ENCODE measurements at places on chromosomes 7 and 10.

- DNase-seq: no peak
Measured at GRCh38 chr7:2980401-2981102, 63.1 kb downstream of the CARD11 start.

DNA sequence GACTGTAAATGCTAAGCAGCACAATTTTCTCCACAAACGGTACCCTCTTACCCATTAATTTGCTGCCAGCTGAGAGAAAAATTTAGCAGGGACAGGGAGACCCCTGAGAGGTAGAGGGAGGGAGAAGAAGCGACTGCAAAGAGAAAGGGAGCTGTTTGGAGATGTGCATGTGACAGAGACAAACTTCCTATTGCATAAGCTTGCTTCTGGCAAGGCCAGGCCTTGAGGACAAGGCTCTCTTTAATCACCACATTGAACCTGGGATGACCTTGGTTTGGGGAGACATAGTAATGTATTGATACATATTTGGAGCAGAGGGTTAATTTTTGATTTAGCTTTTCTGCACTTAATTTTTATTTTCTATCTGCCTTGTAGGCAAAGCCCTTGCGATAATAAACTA, 31.1 kb upstream of the HIBADH start:
- no peak for DNase-seq

DNA sequence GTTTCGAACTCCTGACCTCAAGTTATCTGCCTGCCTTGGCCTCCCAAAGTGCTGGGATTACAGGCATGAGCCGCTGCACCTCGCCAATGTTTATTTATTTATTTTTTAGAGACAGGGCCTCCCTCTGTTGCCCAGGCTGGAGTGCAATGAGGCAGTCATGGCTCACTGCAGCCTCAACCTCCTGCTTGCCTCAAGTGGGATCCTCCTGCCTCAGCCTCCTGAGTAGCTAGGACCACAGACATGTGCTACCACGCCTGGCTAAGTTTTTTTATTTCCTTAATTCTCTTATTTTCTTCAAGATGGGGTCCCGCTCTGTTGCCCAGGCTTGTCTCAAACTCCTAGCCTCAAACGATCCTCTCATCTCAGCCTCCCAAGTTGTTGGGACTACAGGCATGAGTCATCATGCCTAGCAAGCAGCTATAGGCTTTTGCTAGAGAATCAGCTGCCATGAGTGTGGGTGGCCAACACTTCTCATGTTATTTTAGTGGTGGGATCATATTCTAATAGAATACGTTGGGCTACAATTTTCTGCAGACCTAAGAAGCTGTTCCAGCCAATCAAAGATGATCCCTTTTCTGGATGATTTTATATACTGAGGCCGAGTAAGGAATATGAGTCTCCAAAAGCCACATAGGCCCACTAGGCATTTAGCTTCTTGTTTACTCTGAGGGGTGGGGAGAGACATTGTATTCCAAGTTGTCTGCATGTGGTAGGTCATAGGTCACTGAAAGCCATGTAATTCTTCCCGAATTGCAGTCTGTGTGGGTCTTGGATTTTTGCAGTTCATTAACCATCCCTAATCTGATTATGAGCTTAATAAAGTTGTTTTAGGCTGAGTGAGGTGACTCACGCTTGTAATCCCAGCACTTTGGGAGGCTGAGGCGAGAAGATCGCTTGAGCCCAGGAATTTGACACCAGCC, 7.6 kb upstream of the TMEM248 start:
- DNase-seq: no peak

DNA sequence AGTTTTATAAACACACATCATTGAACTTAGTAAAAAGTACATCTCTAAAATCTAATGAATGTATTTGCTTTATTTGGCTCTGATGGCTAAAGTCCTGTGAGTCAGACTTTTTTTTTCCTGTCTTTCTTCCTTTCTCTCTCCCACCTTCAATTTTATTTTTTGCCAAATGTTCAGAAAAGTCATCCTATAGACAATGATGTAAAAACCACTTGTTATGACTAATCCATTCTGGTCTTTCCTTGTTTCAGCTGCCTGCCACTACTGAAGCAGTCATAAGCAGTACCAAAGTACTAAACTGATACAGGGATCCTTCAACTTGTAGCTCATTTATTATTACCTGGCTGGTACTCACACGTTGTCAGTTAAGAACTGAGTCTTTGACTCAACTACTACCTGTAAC, 23.9 kb downstream of the HECTD2 start:
- no peak for DNase-seq

GRCh38 chr10:76071653-76072365, 640.4 kb downstream of the LRMDA start:
- no peak for DNase-seq

GRCh38 chr7:16421333-16422102, at the start of gene CRPPA:
TSS of gene CRPPA (minus strand) at chr7:16421538. CDS start at chr7:16421322, 216 bp downstream.
- no peak for DNase-seq

DNA sequence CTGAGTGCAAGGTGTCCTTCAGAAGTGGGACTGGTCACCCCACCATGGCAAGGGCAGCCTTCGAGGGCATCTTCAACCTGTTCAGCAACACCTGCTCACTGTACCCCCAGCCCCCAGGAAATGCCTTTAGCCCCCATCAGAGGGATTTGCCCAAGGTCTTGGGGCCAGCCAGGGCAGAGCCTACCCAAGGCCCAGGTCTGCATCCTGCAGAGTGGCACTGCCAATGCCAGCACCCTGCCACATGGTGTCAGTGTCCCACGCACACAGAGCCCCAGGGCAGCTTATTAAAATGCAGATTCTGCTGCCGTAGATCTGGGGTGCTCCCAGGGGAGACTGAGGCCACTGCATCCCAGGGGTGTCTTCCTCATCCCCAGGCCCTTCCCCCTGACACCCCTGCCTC, 106.2 kb upstream of the KCTD7 start:
- peak; percentile 12 for DNase-seq

- no peak for DNase-seq
Measured at GRCh38 chr7:81802251-81802650, 32.4 kb upstream of the HGF start.

DNA sequence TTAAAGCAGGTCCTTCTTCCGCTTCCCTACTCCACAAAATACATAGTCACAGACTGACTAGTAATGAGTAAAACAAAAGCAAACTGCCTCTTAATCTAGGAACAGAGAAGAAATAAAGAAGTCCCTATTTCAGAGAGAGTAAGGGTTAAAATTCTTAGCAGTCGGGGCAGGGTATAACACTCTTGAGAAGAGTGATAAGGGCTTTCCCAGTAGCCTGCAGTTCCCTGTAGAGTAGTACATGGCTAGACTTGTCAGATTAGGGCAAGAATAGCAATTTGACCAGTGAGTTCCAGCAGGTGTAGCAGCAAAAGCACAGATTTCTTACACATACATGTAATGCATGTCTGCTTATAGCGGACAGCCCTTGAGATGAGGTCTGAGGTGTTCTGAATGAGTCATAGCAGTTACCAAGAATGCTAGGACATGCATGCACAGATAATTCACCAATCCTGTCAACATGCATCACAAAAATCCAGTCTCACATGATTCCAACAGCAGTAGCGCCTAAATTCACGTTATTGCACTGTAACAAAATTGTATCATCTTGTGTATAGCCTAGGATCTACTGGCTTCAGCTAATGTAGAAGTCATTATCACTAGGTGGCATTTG, 40.7 kb downstream of the BTRC start:
- no peak for DNase-seq

- DNase-seq: no peak
Measured at GRCh38 chr10:97547962-97548361, 24.6 kb upstream of the ANKRD2 start.

DNA sequence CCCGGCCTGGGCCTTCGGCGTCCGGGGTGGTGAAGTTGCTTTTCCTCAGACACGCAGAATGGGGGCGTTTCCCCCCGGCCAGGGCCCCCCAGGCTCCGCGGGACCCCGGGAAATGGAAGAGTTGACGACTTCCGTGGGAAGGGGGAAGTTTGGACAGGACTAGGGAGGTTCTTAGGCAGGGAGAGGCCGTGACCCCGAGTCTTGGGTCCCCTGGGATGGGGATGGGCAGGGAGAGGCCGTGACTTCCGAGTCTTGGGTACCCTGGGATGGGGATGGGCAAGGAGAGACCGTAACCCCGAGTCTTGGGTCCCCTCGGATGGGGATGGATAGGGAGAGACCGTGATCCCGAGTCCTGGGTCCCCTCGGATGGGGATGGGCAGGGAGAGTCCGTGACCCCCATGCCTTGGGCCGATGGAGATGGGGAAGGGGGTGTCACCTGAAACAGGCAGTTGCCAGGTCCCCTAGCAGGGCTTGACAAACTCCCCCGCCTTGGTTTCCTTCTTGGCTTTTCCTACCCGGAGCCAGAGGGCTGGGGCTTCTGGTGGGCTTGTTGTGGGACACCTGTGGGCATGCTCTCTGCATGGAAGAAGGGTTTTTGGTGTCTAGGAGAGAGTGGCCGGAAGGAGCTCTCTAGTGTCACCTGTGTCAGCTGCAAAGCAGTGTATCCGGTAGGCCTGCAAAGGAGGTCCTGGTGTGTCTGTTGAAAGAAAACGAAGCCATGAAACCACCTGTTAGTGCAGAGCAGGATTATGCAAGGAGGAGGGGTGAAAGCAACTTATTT, 1.1 kb downstream of the TRRAP start:
- DNase-seq: no peak

GRCh38 chr7:40015790-40016296, 65.8 kb downstream of the CDK13 start:
- peak; percentile 33 for DNase-seq

GRCh38 chr7:12549106-12549505, 21.4 kb upstream of the SCIN start:
- DNase-seq: no peak

- peak; percentile 25 for DNase-seq
Measured at GRCh38 chr7:842431-843031, 10.3 kb downstream of the SUN1 start.

DNA sequence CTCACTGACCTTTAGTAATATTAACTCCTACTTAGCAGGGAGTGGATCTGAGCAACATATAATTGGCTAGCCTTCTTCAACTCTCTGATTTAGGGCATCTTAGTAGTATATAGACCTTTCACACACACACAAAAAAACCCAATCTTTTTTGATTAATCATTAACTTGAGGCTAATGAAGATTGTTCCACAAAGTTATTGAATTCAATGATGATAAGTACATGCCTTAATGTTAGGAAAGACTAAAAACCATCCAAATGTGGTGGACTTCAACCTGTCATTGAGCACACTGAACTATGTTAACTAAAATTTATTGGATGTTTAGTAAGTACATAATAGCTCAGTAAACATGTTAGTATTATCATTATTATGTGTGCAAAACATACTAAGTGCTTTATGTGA, 179.4 kb upstream of the SLC25A13 start:
- no peak for DNase-seq

DNA sequence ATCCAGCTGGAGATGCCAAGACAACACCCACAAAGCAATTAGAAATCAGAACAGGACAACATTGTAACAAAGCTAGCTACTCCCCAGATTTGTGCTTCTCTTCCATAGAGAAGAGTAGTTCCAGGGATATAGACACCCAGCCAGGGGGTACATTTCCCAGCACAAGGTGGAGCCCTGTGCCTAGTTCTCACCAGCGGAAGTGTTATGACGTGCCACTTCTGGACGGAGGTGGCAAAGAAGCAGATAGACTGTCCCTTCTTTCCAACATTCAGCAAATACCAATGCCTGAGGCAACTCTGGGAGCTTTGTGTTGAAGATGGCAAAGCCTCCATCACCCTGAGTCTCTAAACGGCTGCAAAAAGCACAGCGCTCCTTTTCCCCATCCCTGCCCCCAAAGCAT, 23.4 kb upstream of the GSAP start:
- no peak for DNase-seq

- DNase-seq: no peak
Measured at GRCh38 chr7:29329686-29330085, 135.1 kb downstream of the CHN2 start.

DNA sequence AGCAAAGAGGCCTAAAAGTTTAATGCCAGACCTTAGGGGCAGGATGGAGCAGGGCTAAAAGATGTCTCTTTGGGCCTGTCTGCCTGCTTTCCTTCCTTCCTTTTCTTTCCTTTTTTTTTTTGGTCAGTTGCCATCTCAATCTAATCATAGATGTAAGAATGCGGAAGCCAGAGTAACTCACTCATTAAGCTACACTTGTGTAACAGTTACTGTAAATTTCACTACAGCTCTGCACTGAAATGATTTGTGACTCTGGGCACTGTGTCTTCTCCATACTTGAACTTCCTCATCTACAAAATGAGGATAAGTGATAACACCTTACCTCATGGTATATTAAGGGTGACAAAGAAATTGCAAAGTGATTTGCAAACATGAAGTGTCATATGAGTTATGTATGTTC, 75.5 kb upstream of the AGK start:
- DNase-seq: no peak

DNA sequence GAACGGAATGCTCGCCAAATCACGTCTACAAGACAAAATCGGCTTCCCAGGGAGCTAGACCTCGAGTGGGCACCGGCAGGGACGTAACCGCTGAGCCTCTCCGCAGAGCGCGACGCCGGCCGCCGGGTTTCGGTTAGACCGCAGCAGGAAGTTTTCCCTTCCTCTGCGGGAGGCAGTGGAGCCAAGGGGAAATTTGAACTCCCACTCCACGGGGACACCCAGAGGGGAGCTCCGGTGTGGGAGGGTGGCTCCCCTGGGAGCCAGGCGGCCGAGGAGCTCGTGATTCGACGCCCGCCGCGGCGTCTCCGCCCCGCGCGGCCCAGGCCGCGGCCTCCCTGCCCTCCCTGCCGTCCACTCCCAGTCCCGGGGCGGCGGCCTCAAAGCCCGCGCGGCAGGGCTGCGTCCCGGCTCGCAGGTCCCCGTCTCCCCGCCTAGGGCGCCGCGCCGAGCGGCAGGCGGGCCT, 426 bp downstream of the SYPL1 start:
- DNase-seq: no peak
